Activated T-cell treated with anti-CD3 and anti-CD28 coated beads for 24 hours (primary cell): ENCODE measurements at places on chromosomes 6 and 20.

DNA sequence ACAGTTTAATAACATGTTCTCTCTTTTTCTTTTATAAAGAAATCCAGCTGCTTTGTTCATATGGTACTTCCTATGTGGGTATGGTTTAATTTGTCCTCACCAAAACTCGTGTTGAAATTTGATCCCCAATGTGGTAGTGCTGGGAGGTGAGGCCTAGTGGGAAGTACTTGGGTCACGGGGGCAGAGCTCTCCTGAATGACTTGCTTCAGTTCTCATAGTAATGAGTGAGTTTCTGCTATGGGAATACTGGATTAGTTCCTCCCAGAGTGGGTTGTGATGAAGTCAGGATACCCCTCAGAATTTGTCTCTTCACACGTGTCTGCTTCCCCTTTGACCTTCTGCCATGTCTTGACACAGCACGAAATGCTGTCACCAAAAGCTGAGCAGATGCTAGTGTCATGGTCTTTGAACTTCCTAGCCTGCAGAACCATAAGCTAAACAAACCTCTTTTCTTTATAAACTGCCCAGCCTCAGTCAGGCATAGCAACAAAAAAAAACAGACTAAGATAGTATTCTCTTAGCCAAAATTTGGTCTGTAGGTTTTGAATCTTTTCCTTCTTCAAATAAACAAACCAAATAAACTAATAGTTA is 87.8 kb upstream of the HS3ST5 start:
- no peak for DNase-seq

- DNase-seq = no peak
Measured at GRCh38 chr6:131414956-131415355, 158.1 kb upstream of the ARG1 start.

DNA sequence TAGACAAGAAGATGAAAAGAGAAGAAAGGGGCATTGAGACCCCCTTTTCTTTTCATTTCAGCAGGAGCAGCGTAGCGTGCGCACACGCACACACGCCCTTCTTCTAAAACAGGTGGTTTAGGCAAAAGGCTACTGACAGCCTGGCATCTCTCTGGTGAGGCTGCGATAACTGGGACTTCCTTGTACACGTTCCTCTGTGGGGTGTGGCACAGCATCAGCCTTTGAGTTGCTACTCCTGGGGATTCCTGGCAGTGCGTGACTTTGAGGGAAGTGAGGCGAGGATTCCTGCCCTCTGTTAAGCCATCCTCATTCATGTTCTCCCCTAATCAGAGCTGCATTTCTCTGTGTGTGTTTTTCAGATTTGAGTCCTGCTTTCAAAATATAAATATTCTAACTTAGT is 94.7 kb downstream of the TMEM170B start:
- no peak for DNase-seq

DNA sequence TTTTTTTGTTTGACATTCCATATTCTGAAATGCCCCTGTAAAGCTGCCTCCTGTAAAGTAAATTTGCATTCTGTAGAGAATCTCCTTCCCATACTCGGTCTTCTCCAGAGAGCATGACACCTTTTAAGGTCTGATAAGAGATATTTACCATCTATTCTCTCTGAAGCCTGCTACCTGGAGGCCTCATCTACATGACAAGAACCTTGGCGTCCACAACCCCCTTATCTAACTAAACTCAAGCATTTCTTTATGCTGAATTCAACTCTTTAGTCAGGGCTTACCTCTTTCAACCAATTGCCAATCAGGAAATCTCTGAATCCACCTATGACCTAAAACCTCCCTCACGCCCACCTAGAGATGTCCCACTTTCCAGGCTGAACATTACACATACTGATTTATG is 51.6 kb downstream of the FAM184A start:
- DNase-seq = no peak

GRCh38 chr6:106160189-106160588 is 74.1 kb downstream of the PRDM1 start:
- no peak for DNase-seq

DNA sequence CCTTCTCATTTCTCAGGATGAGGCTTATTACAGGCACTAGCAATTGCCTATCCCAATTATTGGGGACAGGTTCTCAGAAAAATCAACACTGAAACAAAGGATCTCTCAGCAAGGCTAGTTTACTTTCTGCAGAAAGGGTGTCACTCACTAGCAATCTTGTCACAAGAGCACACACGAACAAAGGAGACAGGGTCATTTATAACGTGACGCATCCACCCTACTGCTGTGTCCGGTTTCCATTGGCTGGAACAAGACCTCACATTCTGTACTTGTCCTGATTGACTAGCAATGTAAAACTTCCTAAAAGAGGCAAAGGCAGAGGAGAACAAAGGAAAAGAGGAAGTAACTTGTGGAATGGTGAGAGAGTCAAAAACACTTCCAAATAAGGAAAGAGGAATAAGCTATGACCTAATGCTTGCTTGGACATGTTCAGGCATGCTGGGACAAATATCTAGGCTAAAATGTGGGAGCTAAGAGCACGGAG is 160.2 kb upstream of the STXBP5 start:
- no peak for DNase-seq

DNA sequence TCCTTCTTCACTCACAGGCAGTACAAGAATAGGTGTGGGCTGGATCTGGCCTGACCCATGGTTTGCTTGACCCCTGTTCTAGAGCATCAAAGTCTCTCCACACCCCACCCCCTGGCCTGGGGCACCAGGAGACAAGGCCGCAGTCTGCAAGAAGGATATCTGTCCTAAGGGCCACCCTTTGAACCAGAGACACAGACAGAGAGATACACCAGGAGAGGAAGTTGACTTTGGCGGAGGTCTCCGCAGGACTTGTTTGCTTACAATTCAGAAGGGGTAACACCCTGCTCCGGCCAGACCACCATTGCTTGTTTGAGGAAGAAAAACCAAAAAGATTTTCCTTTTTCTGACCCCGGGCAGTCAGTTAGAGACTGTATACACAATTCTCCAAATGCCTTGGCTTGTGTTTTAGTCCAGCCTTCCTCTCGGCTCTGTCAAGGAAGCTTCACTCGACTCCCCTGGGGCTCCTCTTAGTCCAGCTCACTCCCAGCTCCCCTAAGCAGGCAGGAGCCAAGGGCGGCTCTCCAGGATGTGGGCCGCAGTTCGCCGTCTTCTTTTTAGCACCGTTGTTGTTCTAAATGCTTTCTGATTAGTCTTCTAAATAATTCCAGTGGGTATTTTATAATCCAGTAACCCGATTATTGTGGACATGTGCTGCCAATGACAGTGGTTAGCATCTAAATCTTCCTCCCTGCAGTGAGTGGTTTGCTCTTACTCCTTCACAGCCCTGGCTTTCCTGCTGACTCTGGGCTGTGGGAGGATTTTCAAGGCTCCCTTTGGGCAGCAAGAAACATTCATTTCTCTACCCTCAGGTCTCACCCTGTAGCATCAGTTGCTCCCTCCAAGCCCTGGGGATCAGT is 58.6 kb upstream of the MRPS10 start:
- no peak for DNase-seq

GRCh38 chr6:63371104-63371715 is 51.4 kb upstream of the LGSN start:
- DNase-seq = no peak

GRCh38 chr6:37123957-37124729 is 45.8 kb upstream of the PIM1 start:
- no peak for DNase-seq

- no peak for DNase-seq
Measured at GRCh38 chr6:158488065-158488464, 71.8 kb upstream of the TMEM181 start.
